ENCODE measurements at places on chromosomes 7 and 10.

DNA sequence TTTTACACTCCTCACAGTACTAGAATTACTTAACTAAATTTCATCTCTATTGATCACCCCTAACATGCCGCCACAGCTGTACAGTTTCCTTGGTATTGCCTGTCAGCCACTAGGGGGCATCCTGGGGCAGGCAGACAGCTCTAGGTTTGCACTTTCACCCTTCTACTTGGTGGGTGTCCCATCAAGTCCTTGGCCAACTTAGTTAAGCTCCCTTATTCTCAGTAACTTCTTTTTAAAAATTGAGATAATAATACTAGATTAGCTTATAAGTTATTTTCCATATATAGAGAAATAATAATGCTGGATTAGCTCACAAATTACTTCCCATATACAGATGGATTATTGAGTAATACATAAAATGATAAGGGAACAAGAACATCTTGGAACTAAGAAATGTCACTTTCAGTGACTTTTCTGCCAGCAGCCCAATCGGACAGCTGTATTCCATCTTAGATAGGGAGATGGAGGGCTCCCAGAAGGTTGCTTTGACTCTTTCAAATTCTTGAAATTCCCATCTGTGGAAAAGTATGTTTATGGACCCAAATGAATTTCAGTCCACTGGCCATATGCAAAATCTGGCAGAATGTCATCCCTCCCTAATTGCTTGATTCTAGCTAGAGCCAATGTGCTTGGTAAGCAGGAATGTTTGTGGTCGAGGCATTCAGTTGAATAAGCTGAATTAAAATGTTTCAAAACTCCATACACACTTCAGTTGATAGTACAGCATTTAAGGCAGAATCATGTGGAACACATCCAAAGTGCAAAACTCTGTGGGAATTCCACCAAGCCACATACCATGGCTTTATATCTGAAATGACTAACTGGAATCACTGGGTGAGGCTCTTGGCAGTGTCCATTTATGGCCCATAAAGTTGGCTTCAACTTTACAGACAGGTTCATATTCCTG lies 309.7 kb downstream of the CSTF2T start:
- DNase-seq = no peak

GRCh38 chr7:26011039-26011696 lies 140.8 kb upstream of the NFE2L3 start:
- DNase-seq = no peak

DNA sequence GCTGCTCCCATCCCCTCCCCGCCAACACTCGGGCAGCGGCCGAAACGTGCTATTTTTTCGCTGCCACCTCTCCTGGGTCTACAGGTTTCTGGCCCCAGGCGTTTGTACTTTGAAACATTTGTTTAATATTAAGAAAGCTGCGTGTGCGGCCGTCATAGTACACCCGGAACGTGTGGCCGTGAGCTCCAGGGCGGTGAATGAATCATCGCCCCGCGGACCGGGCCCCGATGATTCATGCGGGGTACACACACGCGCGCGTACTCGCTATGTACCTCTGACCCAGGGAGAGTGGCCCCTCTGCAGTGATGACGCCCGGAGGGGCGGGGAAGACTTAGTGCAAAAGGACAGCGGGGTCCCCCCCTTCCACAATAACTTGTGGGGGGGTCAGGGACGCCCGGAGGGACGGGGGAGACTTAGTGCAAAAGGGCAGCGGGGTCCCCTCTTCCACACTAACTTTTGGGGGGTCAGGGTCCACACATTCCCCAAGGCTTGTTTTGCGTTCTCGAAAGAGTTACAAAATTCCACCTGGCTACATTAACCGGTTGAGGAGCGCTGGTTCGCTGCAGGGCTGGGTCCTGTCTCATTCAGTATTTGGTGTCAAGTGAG lies 56.5 kb upstream of the PCGF5 start:
- DNase-seq = peak; percentile 18

- no peak for DNase-seq
Measured at GRCh38 chr10:45241865-45242520, 73.4 kb downstream of the OR13A1 start.

DNA sequence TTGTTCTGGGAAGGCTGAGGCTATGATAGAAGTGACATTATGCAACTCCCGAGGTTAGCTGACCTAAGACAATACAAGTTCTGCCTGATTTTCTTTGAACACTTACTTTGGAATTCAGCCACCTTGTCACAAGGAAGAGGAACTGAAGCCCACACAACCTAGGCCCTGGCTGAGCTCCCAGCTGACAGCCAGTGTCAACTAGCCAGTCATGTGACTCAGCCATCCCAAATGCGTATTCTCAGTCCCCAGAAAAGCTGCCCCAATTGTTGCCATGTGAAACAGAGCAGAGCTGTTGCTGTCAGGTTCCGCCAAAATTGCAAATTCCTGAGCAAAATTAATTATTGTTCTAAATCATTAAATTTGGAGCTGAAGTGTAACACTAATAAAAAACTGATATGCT lies 1010.0 kb downstream of the XPNPEP1 start:
- DNase-seq = no peak

DNA sequence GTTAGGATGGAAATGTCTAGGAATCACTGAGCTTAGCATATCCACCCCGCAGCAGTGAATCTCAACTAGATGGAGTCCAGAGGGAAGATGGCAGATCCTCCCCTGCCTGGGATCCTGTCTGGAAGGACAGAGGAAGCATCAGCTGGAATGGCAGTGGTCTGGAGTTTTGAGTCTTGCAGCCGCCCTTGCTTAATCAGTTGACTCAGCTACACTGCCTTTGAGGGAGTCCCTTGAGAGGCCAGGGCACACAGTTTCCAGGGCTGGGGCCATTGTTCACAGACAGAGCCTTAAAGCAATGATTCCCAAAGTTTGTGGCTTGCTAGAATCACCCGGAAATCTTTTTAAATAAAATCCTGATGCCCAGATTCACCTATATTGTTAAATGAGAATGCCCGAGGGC lies 128.1 kb downstream of the NT5C2 start:
- no peak for DNase-seq

DNA sequence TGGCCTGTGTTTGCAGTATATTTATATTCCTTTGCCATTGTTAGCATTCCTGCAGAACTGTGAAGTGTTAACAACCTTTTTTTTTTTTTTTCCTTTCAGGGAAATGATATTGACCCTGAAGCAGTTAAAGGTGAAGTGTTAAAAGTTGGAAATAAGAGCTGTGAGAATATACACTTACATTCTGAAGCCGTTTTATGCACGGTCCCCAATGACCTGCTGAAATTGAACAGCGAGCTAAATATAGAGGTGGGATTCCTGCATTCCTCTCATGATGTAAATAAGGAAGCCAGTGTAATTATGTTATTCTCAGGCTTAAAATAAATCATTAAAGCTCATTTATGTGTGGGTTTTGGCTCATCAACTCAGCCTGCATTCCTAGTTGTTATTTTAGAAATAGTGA lies 92.8 kb upstream of the CAPZA2 start:
- DNase-seq = no peak

GRCh38 chr10:77001206-77001605 lies 636.4 kb downstream of the KCNMA1 start:
- no peak for DNase-seq

All from T-helper 2 cell (primary cell).